ENCODE measurements at places on chromosomes 5 and 9. TPM values are rescaled to one million over a fixed set of nuclear protein-coding genes. Genes with fewer than 3 reads are reported as not detected.
A peak's percentile ranks its signal among the peaks of the same experiment; 100 is the strongest.

GRCh38 chr9:71253011-71253410 is 131.6 kb upstream of the TRPM3 start:
- no peak for DNase-seq

DNA sequence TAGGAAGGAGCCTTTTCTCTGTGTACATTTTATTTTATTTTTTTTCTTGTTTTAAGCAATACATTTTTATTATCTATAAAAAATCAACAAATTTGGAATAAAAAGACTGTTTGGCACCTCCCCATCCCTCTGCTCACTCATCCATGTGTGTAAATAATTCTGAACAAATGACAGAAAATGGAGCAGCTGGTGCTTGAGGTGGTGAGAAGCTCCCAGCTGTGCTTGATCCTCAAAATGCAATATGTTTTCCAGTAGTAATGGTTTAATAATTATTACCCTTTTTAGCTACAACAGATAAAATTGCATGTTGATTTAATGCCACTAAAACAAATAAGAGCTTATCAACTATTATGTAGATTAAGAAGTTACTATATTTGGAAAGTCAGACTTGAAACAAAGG is 132.5 kb downstream of the CDH18 start:
- no peak for DNase-seq

GRCh38 chr9:69611221-69611620 is 61.0 kb downstream of the APBA1 start:
- no peak for DNase-seq

DNA sequence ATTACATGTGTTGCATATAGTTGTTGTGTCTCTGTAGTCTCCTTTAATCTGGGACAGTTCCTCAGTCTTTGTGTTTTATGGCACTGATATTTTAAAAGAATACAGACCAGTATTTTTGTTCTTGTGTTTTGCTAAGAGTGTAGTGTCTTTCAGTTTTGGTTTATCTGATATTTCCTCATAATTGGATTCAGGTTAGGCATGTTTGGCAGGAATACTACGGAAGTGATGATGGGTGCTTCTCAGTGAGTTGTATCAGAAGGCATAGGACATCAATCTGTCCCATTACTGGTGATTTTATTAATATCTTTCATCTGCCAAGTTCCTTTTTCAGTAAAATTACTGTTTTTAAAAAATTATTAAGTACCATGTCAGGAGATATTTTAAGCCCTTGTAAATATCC is 212.9 kb downstream of the ARHGEF28 start:
- no peak for DNase-seq

GRCh38 chr9:72600671-72601070 is 79.3 kb downstream of the TMC1 start:
- DNase-seq, result no peak

- no peak for DNase-seq
These were observed 748 bp downstream of the LCN9 start for GRCh38 chr9:135663857-135664256.

GRCh38 chr5:26060212-26060611 is 978.2 kb downstream of the CDH9 start:
- no peak for DNase-seq

- no peak for DNase-seq
These were observed 148.8 kb upstream of the TNPO1 start for GRCh38 chr5:72667708-72668107.

DNA sequence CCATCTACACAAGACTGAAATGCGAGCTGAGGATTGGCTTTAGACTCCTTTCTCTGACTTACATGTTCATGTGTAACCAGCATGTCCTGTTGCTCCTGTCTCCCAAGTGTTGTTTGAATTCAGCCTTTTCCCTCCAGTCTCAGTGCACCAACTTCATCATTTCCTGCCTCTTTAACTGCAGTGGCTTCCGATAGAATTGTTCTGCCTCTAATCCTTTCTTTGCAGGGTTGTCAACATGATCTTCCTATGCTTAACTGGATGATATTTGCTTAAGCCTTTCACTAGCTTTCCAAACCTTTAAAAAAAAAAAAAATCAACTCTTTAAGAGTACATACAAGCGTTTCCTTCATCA is 6.7 kb upstream of the FYB1 start:
- DNase-seq, result no peak

DNA sequence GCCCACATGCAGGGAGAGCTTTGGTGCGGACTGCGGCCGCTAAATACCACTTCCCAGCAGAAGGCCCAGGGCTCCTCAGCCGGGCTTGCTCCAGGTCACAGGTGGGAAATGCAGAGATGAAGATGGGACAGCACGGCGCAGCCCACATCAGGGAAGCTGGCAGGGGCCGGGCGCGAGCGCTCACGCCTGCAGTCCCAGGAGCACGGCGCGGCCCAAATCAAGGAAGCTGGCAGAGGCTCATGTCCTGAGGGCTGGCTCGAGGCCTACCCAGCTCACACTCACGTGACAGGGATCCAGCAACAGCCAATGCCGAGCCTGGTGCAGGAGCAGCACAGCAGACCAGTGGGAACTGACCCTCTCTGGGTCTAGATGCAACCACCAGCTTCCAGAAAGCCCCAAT is 16.3 kb downstream of the LPCAT1 start:
- DNase-seq, result no peak

GRCh38 chr9:91036826-91037510 is 235.3 kb downstream of the SYK start:
- DNase-seq, result no peak

DNA sequence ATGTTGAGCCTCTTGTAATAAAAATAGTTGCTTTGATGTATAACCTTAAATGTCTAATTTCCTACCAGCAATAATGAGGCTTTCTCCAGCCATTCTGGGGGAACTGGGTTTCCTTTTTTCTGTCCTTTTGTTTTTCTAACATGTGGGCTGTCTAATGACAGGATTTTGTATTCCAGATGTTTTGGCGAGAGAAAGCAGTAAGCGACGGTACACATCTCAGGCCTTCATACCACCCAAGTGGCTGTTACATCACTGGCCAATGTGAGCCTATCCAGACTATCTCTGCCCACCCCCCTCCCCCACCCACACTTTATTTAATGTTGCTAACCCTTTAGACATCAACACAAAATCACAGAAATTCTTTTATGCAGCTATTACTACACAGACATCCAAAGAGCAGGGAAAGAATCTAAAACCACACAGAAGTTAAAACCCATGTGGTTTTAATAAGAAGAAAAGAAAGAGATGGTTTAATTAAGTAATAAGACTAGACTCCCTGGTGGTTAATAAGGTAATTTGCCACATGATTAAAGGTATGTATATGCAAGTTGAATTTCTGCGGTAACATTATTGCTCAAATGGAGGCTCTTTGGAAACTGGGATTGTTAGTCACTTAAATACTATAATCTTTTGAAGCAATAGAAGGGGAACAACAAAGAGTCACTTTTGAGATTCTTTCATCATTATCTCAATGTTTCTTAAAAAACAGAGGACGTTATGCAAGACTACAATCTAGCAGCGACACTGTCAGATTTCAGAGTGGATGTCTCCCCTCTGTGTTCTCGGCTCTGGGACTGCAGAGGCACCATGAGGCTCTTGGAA is 365.1 kb downstream of the ENC1 start:
- no peak for DNase-seq

GRCh38 chr9:136118320-136119060 is at the start of gene TMEM250:
Gene TMEM250 (minus strand): TSS chr9:136118875. CDS start chr9:136116900, 1,975 bp downstream.
- DNase-seq, result peak; percentile 38

GRCh38 chr9:38333047-38333446 is 59.5 kb upstream of the ALDH1B1 start:
- DNase-seq, result no peak

DNA sequence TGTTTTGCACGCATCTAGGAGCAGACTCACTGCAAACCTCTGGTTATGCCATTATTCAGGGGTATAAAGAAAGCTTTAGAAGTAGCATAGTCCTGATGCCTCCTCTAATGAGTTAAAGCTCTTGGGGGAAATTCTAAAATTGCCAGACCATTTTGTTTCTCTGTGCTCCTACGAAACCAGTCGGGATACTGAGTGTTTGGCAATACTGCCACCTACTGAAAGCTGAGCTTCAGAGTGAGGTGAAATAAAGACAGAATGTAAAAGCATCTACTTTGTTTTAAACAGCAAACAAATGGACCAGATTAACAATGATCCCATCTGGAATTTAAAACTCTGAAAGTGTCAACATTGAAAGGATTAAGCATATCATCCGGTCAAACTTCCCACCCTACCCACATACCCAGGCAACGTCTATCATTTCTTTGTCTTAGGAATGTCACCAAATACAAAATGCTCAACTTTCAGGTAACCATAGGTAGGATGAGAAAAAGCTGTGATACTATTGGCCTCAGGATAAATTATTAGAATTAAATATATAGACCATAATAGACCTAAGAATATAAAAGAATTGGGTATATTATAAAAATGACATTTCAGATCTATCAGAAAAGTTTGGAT is 77.8 kb upstream of the SHISAL2B start:
- peak; percentile 32 for DNase-seq

DNA sequence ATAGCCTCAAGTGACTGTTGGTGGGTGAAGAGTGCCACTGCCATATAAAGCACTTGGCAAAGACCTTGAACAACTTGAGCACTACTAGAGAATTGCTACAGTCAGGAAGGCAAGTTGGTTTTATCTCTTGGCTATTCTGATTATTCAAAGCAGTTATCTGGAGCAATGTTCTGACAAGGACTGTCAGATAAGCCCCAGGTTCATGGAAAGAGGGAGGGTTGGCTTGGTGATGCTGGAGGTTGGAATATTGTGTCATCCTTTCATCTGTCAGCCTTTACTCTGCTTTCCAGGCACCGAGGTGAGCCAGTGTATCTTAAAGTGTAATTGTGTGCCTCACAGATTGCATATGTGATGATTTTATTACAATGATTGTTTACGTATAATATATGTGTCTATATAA is 548.4 kb upstream of the ZNF608 start:
- no peak for DNase-seq

DNA sequence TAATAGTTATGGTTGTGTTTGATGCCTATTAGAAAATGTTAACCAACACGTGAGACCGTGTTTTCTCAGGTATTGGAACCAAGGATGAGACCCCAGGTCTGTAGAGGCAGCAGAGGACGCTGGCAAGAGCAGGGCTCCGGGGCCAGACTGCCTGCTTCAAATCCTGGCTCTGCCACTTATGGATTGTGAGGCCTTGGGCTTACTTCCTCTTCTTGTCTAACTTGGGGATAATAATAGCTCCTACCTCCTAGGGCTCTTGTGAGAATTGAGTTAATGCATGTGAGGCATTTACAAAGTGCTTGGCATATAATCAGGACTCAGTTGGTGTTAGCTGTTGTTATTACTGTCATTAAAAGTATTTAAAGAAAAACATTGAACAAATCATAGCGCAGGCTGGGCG is 85.5 kb upstream of the PITX1 start:
- no peak for DNase-seq

DNA sequence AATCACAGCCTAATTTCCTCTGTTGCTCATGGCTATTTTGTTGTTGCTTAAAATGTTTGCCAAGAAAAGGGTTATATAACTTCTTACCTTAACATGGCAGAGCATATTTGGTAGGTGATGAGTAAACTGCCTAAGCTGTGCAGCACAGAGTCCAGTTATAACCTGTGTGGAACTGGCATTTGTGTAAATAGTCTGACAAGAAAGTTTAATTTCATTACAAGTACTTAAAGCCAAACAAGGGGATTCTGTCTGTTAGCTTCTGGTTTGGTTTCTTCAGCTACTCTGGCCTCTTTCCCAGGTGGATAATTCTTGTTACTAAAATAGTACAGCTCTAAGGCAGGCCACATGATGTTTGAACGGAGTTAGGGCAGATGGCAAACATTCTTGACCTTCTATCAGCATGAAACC is 72.2 kb downstream of the PTCD2 start:
- no peak for DNase-seq

- DNase-seq, result no peak
These were observed 22.1 kb downstream of the ADRB2 start for GRCh38 chr5:148848393-148849031.

- DNase-seq, result no peak
These were observed 19.7 kb downstream of the KDM3B start for GRCh38 chr5:138372225-138372624.

DNA sequence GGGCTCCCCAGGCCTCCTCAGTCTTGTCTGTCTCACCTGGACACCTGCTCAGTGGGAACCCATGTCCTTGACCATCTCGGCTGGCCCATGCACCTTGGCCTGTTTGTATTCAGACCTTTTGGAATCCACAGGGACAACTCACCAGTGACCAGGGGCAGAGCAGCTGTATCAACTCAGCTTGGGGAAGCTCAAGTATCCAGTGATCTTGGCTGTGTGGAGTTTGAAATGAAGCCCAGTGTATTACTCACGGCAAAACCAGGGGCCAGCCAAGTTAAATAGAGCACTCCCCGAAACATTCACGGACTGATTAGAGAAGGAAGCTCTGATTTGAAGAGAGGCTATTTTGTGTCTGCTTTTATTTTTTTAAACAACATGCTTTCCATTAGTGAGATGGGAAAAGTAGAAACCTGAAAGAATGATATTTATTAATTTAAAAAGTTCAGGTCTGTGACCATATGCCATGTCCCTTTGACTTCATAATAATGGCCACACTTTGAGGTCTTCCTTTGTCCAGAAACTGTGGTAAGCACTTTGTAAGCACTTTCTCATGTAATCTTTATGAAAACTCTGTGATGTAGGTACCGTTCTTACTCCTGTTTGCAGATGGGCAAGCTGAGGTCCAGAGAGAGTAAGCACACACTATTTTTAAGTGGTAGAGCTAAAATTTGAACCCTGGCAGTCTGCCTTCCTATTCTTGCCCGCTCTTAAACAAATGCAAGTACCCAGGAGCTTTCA is 656.5 kb downstream of the BNC2 start:
- no peak for DNase-seq

DNA sequence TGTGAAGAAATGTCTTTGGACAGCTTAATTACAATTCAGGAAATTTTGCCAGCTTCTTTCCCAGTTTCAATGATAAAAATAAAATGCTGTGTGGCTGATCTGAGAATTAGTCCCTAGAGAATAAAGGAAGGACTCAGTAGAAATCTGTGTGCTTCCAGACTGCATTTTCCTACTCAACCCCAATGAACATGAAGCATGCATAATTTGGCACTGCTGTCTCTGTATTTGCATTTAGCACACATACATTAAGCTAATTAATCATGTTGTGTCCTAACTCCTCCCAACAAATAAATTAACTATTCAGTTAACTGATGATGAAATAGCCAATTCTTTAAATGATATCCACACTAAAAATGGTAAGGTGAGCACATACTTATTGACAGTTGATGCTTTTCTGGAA is 380.0 kb upstream of the RORB start:
- DNase-seq, result no peak

GRCh38 chr9:95481000-95481399 is 35.8 kb downstream of the PTCH1 start:
- no peak for DNase-seq

The SLC25A51 gene
- total RNA-seq, result 30.9 TPM

The SCGB3A2 gene
- total RNA-seq, result not detected

The FBP2 gene
- not detected for total RNA-seq

The GPX3 gene
- 10.9 TPM for total RNA-seq

The FIBCD1 gene
- 0.29 TPM for total RNA-seq

The GLIPR2 gene
- total RNA-seq, result 42.7 TPM

The ZFR gene
- 38.6 TPM for total RNA-seq

The PCDHGA11 gene
- total RNA-seq, result 2.6 TPM

The HTR4 gene
- total RNA-seq, result not detected

The NTRK2 gene
- total RNA-seq, result 0.46 TPM

The FRRS1L gene
- 0.69 TPM for total RNA-seq

The MLLT3 gene
- 29.3 TPM for total RNA-seq

The PCDHGA9 gene
- 1.9 TPM for total RNA-seq

The SMIM32 gene
- total RNA-seq, result not detected

All from epithelial cell of proximal tubule (primary cell).